ENCODE measurements at places on chromosomes 1 and 21.

GRCh38 chr1:48120621-48121020, 101.9 kb upstream of the SLC5A9 start:
- DNase-seq: no peak

- DNase-seq: no peak
Measured at GRCh38 chr1:182305861-182306260, 85.7 kb downstream of the GLUL start.

DNA sequence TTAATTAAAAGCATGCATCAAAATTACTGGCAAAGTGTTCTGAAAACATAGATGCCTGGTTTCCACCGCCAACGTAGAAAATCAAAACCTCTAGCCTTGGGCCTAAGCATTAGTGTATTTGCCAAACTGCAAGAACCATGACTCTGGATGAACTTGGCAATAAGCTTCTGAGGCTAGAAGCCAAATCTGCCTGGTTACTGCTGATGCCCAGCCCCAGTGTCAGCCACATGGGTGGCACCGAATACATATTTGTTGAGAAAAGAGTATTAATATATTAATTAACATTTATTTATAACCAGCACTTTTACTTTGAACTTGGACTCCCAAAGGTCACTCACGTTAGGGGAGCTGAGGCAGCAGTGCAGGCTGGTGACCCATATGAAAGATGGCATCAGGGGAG, 140.6 kb upstream of the HMGB4 start:
- DNase-seq: no peak

DNA sequence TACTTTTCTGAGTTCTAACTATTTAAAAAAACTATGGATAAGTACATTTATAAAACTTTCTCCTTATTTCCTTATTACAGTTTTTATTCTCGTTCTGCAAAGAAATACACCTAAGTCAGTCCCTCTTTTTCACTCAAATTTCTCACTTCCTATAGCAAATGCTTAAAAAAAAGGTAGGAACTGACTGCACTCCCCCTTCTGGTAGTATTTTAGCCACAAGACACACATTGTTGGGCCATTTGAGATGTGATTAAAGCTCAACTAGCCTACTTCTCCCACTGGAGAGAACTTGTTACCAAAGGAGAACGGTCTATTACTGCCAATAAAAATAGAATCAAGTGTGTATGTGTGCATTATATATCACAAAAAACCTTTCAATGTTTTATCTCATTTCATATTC, 521.9 kb upstream of the PRMT6 start:
- DNase-seq: no peak

DNA sequence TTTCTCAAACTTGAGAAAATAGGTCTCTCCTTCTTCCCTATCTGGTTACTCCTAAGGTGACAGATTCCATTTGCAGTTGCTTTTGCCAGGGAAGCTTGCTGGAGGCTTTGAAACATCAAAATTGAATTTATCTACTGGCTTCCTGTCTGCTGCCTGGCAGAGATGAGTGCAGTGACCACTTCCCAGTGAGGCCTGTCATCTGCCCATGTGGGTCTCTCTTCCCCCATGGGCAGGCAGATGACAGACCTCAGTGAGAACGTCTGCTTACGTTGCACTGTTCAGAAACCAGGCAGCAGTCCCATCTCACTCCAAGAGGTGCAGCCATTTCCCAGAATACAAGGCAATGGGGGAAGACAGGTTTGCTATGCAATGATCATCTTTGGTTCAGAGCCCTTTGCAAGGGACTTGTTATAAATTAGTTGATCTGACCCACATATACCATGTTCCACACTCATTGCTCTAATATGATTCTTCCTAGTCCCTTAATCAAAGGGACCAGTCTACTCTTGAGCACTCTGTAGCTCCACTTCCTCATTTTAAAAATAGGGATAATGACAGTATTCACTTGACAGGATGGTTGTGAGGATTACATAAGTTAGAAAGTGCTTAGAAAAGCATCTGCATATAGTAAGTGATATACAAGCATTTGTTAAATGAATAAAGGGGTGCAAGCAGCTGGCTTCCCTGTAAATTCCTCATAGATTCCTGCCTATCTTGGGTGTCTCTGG, 10.6 kb downstream of the PGBD5 start:
- no peak for DNase-seq

GRCh38 chr1:190478149-190479049, 735 bp upstream of the BRINP3 start:
- DNase-seq: no peak

DNA sequence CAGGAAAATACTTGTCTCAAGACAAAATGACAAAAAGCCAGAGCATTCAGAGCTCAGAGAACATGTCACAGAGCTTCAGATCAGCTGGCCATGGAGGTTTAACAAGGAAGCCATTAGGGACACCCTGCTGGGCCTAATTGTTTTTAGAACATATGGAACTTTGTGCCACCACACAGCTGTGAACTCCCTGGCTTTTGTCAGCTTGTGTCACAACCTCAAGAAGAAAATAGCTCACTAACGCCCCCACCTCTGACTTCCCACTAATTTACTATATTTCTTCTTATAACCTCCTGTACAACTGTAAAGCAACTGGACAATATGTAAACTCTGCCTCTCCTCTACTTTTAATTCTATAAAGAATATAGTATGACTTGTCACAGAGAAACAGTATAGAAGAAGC, 21.0 kb upstream of the TDRD10 start:
- no peak for DNase-seq

GRCh38 chr21:26041431-26042180, 129.0 kb downstream of the APP start:
- no peak for DNase-seq

- DNase-seq: no peak
Measured at GRCh38 chr1:78520216-78520615, 29.4 kb downstream of the PTGFR start.

DNA sequence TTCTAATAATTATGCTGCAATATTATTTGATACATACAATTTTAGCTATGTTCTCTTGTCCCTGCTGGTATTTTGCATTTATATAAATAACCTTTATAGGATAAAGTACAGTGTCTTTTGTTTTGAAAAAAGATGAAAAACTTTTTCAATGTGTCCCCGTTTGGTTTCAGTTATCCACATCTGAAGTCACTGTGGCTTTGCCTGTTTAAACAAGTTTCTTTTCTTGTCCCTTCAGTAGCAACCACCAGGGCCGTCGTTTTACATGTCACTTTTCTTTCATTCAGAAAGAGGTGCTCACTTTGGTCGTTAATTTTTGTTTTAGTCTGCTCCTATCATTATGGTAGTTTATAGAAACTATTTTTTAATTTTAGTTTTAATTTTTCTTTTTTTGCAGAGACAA, 41.4 kb downstream of the RABGAP1L start:
- DNase-seq: no peak

GRCh38 chr1:241771117-241771516, 76.9 kb upstream of the EXO1 start:
- DNase-seq: no peak

DNA sequence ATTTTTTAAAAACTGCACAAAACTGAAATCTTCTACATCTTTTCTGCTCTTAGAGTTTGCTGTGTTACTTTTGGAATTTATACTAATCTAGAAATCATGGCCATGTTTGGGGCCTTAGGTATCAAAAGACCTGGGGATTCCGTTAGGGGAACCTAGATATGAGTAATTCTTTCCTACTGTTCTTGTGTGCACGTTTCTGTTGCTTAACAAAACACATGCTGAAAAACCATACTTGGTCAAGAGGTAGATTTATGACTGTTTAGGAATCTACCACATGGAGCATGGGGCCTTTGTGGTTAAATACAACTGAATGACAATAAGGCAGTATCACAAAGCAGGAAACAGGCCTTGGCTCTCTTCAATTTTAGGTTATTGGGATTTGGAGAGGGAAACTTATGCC, 291.9 kb upstream of the USP25 start:
- DNase-seq: no peak

GRCh38 chr1:29583727-29584126, 347.4 kb downstream of the PTPRU start:
- no peak for DNase-seq

- DNase-seq: no peak
Measured at GRCh38 chr1:227768125-227768439, 32.8 kb downstream of the SNAP47 start.

GRCh38 chr1:206698011-206698410, 13.3 kb downstream of the MAPKAPK2 start:
- DNase-seq: no peak

GRCh38 chr1:211521102-211521815, 29.3 kb upstream of the RD3 start:
- DNase-seq: no peak

- no peak for DNase-seq
Measured at GRCh38 chr1:232553050-232553754, 76.7 kb downstream of the SIPA1L2 start.

GRCh38 chr1:168069384-168069783, 67.3 kb downstream of the GPR161 start:
- no peak for DNase-seq

GRCh38 chr1:236394879-236395229, 768 bp downstream of the EDARADD start:
- DNase-seq: no peak

GRCh38 chr1:234900595-234900994, 228.0 kb downstream of the TOMM20 start:
- no peak for DNase-seq

All from activated CD4-positive, alpha-beta T cell treated with anti-CD3 and anti-CD28 coated beads, Interleukin-2, amount 50 U/mL, for 48 hours (primary cell).